NAMALWA (cell line): ENCODE measurements at places on chromosomes 2 and 18.

DNA sequence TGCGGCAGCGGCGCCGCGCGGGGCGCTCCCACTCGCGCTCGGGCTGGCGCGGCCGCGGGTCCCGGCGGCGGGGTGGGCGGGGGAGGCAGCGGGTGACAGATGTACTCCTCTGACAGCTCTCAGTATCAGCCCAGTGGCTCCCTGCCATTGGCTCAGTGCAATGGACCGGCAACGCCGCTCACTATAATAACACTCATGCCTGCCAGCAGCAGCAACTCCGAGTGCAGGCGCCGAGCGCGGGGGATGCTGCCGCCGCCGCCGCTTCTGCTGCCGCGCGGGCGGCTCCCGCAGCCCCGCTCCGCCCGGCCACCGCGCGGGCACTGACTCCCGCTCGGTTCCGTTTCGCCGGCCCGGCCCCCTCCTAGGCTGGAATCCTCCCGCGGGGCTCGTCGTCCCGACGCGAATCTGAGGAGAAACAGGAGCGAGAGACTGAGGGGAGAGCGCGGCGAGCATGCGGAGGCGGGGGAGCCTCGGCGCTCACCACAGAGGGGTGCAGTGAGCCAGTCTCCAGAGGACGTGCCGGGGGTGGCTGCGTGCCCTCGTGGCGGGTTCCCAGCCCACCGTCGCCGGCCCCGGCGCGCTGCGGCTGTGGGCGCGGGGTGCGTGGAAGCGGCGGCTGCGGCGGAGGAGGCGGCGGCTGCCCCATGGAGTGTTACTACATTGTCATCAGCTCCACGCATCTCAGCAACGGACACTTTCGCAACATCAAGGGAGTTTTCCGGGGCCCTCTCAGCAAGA, at the start of gene ZNF804A:
Gene ZNF804A (plus strand): TSS at position 214 of the 738 bp plus-strand sequence. CDS start 431 bp downstream, at position 645.
- DNase-seq: no peak

DNA sequence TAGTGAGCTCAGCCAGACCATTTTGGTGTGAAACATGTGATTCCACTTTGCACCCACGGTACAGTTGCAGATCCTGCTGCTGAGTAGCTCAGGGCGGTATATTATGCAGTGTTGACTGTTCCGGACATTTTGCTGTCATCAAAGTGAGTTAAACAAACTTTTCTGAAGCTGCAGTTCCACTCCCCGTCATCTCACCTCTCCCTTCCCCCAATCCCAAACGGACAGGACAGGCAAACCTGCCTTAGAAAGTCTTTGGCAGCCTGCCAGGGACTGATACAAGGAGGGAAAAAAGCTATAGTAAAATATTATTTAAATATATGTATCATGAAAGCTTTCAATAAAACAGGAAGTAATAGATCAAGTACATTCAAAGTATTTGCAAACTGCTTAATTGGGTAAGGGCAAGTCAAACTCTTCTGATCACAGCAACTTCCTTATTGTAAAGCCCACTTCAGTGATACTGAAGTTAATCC, 35.5 kb upstream of the SP5 start:
- peak; percentile 57 for DNase-seq

GRCh38 chr18:7607540-7608173, 40.5 kb downstream of the PTPRM start:
- DNase-seq: no peak

GRCh38 chr2:63878486-63878885, 36.8 kb downstream of the UGP2 start:
- DNase-seq: no peak

- peak; percentile 3 for DNase-seq
Observed at GRCh38 chr18:24846138-24846537, 385.7 kb downstream of the HRH4 start.

- no peak for DNase-seq
Observed at GRCh38 chr2:37529830-37530415, 141.5 kb downstream of the CDC42EP3 start.

GRCh38 chr2:157864857-157865430, 11.2 kb downstream of the ACVR1 start:
- DNase-seq: no peak

DNA sequence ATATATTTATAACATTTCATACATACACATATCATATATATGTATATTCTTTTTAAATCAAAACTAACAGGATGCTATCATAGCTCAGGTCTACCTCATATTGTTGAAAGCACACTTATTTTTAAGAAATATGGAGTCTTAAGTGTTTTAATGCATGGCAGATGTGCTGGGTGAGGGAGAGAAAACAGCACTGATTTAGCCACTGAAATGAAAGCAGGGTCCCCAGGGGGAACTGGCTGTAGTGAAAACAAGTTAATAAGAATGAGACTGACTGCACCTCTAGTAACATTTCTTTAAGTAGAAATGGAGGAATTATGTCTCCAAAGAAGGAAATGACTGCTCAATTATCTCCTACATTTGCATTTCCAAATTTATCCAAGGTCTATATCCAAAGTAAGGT, 857.8 kb downstream of the DCDC2C start:
- DNase-seq: peak; percentile 77

GRCh38 chr2:176852667-176853066, 359.9 kb upstream of the HNRNPA3 start:
- no peak for DNase-seq

DNA sequence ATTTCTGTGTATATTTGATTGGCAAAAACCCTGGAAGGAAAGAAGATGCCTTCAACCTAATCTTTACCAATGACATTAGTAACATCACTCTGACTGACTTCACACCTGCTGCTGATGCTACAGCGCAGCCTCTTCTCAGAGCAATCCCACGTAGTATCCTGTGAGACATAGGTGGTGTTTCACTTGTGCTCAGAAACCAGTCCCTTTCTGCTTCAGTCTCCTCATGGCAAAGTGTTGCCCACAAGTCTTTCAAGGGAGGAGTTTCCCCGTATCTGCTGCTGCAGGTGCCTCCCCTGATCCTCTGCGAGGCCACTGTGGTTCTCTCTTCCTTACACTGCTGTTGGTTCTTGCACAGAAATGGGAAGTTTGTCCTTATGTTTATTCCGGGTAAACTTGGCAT, 433.2 kb upstream of the TNP1 start:
- DNase-seq: no peak

- no peak for DNase-seq
Observed at GRCh38 chr18:50696929-50697328, 122.9 kb downstream of the MRO start.

DNA sequence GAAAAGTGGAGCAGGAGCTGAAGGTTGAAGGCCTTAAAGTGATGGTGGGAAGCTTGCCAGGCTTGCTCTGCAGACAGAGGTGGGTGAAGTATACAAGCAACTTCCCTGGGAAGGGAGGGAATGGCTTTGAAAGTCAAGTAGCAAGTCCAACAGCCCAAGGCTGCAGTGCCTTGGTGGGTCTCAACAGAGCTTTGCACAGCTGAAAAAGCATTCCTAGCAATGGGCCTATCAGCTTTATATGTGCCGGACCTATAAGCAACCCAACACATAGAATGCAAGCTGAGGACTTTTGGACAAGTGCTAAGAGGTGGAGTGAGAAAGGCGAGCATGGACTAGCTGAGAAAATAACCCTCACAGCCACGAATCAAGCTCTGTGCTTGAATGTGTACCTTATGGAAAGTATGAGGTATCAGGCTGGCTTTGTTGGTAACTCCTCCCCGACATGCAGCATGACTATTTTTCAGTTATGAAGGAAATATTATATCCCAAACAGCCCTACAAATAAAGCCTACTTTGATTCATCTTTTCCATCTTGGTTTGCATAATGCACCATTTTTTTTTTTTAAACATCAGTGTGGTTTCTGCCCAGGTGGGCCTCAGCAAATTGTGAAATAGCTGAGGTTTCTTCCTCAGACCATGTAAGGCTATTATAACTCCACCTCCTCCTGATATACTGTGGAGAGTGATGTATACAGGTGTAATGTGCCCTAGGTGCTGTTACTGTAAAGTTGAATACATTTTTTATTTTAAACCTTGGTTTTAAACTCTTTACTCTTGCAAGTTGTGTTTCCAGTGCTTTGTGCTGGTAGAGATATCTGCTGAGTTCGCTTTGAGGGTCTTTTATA, 241.4 kb upstream of the CXCR4 start:
- DNase-seq: peak; percentile 26

DNA sequence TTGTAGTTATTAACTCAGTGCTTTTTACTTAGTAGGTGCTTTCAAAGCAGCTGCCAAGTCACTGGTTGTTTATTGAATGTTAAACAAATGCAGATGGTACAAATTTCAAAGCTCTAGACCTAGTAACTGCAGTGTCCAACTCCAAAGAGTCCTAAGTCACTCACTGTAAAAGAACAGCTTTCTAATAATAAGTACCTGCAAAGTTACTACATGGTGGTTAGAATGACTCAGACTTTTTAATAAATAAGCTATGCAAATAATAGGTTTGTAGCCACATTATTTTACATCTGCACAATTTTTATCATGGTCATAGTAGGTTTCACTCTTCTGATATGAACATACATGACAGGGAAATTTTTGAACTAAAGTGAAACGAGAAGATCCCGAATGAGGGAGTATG, 1620.4 kb upstream of the CELF4 start:
- DNase-seq: no peak

DNA sequence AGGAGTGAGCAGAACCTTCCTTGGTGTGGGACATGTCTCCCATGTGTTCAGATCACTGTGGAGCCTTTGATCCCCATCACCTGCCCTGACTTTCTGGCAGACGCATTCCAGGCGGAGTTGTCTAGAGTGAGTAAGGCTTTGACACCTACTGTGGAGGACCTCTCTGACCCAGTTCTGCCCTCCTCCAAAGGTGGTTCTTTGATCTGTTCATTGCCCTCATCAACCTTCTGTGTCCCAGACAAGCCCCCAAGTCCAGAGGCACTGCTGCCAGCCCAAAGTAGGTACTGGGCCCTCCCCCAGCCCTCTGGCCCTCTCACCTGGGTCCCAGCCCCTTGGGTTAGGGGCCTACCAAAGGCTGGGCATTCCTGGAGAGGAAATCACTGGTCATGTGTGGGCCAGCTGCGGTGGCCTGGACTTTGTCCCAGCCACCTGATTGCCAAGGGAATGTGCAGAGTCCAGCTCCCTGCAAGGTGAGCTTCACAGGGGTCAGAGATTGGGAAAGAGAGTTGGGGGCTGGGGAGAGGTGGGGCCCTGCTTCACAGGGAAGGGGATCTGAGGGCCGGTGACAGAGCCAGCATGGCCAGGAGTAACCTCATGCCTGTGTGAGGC, 12.1 kb upstream of the FAHD2A start:
- no peak for DNase-seq

DNA sequence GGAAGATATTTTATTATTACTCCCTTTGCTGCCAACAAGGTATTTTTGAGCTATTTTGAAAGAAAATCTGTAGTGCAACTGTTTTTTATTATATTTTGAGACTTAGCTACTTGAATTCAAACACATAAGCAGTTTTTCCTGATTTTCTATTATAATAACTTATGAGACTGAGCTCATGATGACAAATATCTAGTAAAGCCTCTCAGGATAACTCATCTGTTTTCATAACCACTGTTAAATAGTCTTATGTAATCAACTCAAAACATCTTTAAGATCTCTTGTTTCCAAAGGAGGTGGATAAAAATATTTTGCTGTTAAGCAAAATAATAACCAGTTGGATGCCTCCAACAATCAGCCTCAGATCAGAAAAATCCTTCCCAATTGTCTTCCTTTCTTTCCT, 21.9 kb upstream of the PPP1CB start:
- no peak for DNase-seq

- DNase-seq: no peak
Observed at GRCh38 chr2:75518638-75519465, 41.9 kb downstream of the EVA1A start.

DNA sequence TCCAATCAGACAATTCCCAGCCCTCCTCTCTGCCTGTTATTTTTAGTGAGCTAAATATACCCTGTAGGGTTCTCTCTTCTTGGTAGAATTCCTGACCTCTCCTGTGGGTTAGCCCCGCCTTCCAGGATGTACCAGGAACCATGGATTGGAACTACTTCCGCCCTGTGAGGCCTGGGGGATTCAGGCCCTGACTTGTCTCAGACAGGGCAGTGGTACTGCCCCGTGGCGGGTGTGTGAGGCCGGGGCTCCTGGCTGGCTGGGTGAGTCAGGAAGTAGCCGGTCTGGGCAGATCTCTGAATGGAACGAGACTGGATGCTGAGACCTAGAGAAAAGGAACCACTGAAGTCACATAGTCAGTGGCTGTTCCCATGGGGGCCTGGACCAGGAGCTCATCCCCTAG, 50.5 kb downstream of the DYSF start:
- DNase-seq: no peak

GRCh38 chr2:55155206-55155605, 76.9 kb downstream of the CLHC1 start:
- DNase-seq: no peak

DNA sequence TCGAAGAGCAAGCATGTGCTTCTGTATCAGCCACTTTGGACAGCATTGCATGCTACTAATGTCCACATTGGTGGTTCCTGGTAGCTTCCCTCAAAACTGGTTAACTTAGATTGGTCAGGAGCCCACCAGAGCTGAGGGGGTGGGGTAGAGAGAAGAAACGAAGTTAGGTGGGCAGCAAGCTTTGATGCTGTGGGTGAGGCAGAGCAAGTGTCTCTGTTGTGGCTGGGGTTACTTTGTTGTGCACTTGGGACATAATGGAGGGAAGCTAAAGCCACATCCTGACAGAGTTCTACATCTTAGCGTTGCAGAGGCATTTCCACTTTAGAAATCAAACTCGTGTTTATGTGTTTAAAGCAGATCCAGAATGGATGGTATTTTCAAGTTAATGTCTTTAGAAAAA, 82.7 kb downstream of the FAM168B start:
- no peak for DNase-seq

DNA sequence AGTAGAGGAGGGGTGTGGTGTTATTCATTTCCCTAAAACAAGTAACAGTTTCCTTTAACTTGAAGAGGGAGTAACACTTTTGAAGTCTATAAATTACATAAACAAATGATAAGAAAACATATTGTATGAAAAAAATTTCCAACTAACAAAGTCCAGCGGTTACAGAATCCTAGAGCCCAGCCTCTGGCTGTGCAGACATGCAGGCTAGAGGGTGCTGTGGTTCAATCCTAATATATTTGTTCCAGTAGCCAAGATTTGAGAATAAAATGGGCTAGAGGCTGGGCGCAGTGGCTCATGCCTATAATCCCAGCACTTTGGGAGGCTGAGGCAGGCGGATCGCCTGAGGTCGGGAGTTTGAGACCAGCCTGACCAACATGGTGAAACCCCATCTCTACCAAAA, 56.9 kb downstream of the WDR75 start:
- DNase-seq: no peak

DNA sequence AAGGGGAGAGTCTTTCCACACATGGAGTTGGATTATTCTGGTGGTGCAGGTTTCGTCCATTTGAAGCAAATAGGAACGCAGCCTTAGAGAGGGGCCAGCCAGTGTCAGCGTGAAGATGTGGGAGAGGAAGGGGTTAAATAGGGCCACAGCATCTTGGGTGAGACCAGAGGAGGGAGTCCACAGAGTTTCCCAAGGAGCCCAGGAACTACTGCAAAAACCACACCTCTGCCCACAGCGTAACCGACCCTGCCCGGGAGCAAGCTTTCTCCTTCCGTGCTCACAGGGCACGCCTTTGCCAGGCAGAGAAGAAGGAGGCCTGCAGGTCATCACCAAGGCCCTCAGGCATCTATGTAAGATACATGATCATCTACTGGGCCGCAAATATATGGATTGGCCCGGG, 314.5 kb downstream of the AGAP1 start:
- no peak for DNase-seq

GRCh38 chr18:63894106-63894772, 6.7 kb downstream of the SERPINB2 start:
- DNase-seq: no peak

GRCh38 chr18:76686737-76687231, 135.6 kb upstream of the ZNF236 start:
- DNase-seq: peak; percentile 52

- DNase-seq: no peak
Observed at GRCh38 chr18:37525262-37525585, 40.4 kb downstream of the CELF4 start.
